GM23248 (cell line): ENCODE measurements at places on chromosomes 12 and 14.

DNA sequence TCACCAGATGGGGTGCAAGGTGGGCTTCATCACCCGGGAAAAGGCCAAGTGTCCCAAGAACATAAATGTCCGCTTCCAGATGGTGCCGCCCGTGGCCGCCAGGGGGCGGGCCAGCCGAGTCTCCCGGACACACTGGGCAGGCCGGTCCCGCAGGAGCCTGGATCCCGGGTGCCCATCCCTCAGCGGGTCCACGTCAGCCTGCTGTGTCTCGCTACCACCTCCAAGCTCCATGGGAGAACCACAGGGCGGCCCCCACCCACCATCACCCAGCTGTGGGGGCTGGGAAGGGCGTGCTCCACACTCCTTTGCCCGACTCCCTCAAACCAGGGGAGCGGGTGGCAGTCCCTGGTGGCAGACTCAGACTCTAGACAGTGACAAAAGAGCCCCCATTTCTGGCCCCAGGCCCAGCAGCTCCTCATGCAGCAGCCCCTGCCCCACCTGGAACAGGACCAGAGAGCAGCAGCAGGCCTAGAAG is 22.0 kb upstream of the NUDT14 start:
- DNase-seq: peak; percentile 84

- no peak for DNase-seq
Observed at GRCh38 chr12:69167648-69168165, 71.7 kb upstream of the CPSF6 start.

DNA sequence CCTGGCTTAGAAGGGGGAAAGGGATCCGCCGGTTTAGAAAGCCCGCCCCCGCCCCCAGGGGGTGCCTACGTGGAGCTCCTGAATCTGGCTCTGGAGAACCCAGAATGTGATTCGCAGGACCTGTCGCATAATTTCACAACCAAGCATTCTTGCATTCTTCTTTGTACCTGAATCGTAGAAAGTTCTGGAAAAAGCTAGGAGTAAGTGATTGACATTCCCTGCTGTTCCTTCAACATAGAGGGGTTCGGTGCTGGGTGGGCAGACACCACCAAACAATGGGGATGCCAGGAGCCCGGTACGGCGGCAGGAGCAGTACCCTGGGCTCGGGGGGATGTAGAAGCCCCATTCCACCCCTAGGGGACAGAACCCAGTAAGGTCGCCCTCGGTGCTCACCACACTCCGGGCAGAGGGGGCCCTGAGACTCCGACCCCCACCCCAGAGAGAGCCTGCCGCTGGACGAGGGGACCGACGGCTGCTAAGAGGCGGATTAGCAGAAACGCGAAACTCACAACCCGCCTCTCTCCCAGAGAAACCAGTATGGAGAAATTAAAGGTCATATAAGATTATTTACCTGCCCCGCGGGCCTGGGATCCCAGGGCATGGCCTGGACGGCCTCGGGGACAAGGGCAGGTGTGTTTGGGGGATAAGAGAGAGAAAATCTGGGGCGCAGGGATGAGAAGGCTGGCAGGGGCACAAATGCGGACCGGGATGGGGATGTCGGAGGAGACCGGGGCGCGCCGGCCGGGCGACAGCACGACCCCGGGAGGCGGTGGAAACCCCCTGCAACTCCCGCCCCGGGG is 520 bp downstream of the CSRP2 start:
- DNase-seq: peak; percentile 62

- DNase-seq: no peak
Observed at GRCh38 chr14:92686411-92686899, 62.0 kb downstream of the LGMN start.

DNA sequence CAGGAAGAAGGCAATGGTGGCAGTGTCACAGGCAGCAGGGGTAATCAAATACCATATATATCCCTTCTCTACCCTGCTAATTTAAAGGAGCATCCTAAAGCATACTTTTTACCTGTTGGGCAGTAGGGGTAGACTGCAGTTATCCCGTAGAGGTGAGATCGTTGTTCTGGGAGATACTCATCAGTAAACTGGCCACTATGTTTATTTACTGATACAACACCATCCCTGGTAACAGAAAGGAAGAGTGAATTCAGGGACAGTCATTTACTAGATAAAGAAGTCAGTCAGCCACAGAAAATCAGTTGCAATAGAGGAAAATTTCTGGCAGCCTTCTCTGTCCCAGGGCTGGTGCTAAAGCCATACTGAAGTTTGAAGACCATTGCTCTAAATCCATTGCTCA is 16.3 kb downstream of the RTRAF start:
- no peak for DNase-seq

- DNase-seq: no peak
Observed at GRCh38 chr14:92630367-92630766, 116.8 kb downstream of the RIN3 start.

DNA sequence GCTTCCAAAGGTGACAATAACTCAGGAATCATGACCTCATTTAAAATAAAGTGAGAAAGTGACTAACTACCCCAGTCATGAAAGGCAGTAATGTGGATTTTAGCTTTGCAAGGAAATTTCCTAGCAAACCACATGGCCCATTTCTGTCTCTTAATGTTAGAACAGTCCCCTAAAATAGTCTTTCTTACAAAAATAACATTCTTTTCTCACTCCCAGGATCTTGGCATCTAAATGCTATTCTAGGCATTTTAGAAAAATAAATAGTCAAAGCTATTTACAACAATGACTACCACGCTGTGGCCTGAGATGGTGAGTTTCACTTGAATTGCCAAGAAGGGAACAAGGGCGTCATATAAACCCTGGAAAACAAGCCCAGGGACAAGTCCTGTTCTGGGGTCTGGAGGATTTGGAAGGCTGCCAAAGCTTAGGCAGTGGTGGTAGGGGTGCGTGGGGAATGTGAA is 101.2 kb upstream of the CCDC175 start:
- DNase-seq: peak; percentile 49

- DNase-seq: no peak
Observed at GRCh38 chr12:4119157-4119761, 154.3 kb upstream of the CCND2 start.

- no peak for DNase-seq
Observed at GRCh38 chr12:42873401-42873800, 283.9 kb upstream of the PRICKLE1 start.

- DNase-seq: peak; percentile 71
Observed at GRCh38 chr14:35122696-35123387, 490 bp downstream of the PRORP start.

- DNase-seq: no peak
Observed at GRCh38 chr14:80049055-80049454, 162.2 kb downstream of the DIO2 start.

GRCh38 chr12:38138225-38139221 is 178.1 kb upstream of the ALG10B start:
- DNase-seq: peak; percentile 57

GRCh38 chr12:8698132-8698851 is 501 bp downstream of the RIMKLB start:
- peak; percentile 86 for DNase-seq

DNA sequence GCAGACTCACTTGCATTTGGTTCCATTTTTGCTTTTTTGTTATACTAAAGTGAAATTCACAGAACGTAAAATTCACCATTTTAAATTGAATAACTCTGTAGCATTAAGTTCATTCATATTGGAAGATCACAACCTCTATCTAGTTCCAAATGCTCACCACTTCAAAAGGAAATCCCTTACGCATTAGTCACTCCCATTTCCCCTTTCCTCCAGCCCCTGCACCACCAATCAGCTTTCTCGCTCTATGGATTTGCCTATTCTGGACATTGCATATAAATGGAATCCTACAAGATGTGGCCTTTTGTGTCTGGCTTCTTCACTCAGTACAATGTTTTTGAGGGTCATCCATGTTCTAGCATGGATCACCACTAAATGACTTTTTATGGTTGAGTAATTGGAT is 294.5 kb downstream of the KSR2 start:
- DNase-seq: no peak

GRCh38 chr14:75340921-75341320 is 62.3 kb downstream of the FOS start:
- no peak for DNase-seq

GRCh38 chr14:32947081-32947480 is 8.4 kb downstream of the NPAS3 start:
- DNase-seq: no peak

- no peak for DNase-seq
Observed at GRCh38 chr14:76126076-76126475, 25.6 kb upstream of the GPATCH2L start.

DNA sequence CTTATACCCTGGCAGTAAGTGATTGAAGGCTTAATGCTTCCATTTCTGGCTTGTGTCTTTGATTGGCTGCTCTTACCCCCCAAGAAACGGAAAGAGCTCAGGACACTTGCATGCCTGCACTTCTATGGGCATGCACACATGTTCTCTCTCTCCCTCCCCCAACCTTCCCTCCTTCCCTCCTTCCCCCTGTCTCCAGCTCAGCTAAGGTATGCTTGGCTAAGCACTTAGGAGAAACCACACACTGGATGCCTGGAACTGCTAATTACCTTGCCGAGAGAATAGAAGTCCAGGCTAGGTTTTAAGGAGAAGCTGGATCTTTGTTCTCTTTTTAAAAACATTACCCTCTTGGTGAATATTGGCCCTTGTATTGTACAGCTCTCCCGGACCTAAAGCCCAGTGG is 1072.8 kb upstream of the TMEM132C start:
- DNase-seq: no peak

- no peak for DNase-seq
Observed at GRCh38 chr12:1758887-1759286, 61.5 kb upstream of the LRTM2 start.

DNA sequence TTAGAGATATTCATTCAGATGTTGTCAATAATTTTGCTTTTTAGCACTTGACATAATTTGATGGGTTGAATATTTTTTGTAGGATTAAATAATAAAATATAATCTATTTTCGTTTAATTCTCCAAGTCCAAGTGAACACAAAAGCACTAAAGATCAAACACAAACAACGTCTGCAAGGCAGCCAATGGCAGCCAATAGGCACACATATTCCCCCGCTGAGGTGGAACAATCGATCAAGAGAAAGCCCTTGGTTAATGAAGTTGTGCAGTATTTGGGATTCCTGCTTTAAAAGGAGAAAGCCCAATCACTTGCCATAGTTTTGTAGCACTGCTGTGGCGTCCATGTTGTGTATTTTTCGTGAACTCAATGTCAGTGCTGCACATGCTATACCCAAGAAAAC is 1.5 kb downstream of the DHRS7 start:
- peak; percentile 5 for DNase-seq

DNA sequence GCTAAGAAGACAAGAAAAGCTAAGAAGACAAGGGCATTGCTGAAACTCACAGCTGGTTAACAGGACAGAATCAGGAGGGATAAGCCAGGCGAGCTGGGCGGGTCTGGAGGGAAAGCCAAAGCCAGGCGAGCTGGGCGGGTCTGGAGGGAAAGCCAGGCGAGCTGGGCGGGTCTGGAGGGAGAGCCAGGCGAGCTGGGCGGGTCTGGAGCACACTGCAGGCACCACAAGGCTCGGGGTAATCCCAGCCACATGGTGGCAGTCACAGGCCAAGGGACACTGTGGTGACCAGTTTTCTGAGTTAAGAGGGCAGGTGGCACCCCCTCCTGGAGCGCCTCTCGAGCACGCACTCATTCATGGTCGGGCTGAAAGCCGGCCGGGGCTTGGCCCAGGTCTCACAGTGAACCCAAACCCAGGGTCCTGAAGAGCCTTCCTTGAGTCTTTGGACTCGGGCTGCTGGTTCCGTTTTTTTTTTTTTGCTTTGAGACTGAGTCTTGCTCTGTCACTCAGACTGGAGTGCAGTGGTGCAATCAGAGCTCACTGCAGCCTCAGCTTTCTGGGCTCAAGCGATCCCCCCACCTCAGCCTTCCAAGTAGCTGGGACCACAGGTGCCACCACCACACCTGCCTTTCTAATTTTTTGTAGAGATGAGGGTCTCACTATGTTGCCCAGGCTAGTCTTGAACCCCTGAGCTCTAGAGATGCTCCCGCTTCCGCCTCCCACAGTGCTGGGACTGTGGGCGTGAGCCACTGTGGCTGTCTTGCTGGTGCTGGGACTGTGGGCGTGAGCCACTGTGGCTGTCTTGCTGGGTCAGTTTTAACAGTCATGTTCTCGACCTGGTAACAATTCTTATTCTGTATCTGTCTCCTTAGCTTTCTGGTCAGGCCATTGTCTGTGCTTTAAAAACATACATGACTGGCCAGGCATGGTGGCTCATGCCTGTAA is 40.2 kb downstream of the HSP90AA1 start:
- DNase-seq: peak; percentile 51

DNA sequence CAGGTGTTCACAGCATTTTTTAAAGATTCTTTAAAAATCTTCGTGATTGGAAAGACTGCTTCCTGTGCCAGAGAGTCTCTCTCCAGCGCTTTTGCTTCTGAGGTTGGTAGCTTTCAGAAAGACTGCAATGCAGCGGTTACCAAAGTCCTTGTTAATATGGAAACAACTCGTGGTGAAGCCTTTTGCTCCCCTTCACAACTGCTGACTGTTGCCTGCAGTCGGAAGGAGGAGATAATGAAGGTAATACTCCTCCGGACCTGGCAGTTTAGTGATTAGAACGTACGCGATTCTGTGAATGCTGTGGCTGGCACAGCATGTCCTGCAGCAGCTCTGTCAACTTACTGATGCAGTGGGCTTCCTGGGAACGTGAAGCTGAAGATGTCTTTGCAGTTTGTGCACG is 50.9 kb downstream of the TRAF3 start:
- DNase-seq: no peak

DNA sequence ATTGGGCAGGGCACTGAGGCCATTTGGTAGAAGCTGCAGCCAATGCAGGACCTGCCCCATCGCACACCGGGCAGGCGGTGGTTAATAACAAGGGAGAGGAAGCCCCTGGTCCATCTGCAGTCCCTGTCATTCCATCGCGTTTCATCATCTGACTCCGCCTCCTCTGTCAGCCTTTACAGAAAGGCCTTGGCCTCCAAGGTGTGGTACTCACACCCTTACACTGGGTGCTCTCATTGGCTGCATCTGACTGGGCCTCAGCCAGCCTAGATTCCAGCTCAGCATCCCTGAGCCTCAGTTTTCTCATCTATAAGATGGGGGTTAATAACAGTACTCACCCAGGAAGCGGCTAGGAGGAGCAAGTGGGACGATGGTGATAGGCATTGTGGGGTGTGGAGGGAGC is 14.7 kb upstream of the HHIPL1 start:
- DNase-seq: no peak

- DNase-seq: peak; percentile 25
Observed at GRCh38 chr12:114679452-114679875, 4.5 kb downstream of the TBX3 start.

GRCh38 chr12:10069976-10070375 is 28.8 kb downstream of the CLEC1A start:
- DNase-seq: no peak

DNA sequence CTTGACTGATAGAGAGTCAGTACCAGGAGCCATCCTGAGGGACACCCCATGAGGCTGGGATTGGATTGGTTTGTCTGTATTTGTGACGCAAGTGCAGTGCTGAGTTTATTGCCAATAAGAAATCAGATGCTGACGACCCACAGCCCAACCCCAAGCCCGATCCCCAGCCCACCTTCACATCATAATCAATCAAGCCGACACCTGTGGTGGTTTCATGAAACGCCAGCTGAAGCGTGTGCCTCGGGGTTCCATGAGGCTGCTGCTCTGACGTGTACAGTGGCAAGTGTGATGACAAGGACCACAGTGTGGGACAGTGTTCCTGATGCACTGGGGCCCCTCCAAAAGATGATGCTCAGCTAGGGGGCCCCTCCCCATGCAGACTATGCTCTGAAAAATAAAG is 62.1 kb upstream of the C14orf180 start:
- DNase-seq: no peak

- DNase-seq: no peak
Observed at GRCh38 chr14:92971601-92972180, 48.7 kb downstream of the CHGA start.

- no peak for DNase-seq
Observed at GRCh38 chr14:63179383-63179782, 24.9 kb upstream of the RHOJ start.
